NK-92 treated with Interleukin-12 subunit alpha and Interleukin-12 subunit beta, amount 100 ng/mL, for 24 hours (cell line): ENCODE measurements at places on chromosomes 7 and 10.

DNA sequence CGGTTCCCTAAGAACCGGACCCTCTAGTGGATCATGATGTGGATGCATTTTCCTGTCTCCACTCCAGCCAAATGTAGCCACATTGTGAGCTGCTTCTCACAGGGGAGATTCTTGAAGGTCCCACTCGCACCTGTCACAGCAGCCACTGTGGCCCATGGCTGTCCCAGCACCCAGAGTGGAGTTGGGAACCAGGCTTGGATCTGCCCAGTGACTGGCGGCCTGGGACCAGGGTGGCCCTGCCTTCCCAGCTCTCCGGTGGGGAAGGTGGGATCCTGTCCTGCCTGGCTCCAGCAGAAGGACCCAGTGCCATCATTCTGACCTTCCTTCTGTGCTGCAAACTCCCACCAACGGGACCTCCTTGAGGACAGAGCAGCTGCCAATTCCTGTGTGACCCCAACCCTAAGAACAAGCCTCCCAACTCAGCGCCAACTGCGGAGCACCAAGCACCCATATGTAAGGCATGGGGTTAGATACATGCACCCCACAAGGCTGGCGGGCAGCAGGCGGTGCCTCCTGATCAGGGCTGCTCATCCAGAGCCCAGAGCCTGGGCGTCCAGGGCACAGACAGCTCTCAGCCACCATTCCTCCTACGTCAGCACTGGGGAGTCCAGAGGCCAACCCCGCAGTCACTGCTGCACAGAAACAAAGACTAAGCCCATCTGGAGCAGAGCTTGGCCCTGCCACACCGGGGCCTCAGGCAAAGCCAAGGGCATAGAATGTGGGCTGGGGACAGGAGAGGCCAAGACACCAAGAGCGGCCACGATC, 28.8 kb downstream of the EBF3 start:
- no peak for DNase-seq

GRCh38 chr10:90148116-90148855, 446.9 kb downstream of the KIF20B start:
- DNase-seq, result no peak

DNA sequence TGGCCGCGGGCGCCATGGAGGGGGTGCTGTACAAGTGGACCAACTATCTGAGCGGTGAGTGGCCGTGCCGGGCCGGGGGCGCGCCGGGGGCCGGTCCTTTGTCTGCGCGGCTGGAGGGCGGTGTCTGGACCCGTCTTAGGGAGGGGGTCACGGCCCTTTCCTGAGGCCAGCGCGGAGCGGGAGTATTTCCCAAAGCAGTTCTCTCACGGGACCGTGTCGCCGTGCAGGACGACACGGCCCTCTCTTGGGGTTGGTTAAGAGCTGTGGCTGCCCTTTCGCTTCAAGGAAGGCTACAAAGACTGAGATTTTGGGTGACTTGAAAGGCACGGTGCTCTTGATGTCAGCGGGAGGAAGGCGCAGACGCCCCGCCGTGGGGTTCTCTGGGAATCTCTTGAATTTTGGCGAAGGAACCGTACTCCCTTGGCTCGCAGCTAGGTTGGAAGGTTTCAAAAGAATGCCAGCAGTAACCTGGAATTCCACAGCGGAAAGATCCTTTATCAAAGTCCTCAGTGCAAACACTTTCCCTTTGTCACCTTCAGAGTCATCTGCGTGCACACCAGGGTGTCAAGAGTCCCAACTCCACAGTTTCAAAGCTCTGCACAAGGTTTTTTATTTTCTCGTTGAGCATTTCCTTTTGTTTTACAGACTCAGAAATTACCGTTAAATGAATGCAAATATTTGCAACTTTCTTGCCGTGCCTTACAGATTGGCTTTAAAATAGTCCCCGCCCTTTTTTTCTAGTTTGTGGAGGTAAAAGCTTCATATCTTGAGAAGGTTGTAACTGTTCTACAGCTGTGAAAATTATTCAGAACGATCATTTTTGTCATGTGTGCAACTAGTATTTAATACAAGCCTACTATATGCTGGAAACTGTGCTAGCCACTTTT, 780 bp downstream of the PLEKHA8 start:
- DNase-seq, result no peak

- DNase-seq, result no peak
Measured at GRCh38 chr10:42959833-42960232, 117.0 kb upstream of the RET start.

DNA sequence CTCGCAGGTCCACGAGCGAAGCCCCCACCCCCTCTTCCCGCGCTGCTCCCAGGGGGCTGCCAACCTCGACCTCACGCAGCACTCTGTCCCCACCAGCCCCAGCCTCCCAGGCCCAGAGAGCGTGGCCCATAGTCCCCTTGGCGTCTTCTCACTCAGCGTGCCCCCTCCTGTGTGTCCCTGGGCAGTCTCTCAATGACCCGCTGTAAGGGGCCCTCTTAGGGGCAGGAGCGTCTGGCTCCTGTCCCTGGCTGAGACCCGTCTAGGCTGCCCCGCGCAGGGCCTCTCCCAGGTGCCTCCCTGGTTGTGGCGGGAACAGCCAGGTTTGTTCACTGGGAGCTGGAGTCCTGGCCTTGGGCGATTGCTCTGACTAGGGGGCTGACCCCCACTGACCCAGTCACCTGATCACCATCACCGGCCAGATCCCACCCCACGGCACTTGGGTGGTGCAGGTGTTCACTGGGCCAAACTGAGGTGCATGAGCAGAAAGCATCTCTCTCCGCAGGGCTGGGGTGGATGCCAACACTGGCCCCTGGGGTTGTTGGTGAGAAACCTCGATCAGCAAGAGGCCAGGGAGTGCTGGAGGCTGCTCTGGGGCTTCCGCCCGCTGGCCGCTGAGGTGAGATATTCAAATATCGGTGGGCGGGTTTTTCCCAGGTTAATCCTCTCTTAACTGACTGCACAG, 12.6 kb upstream of the WDFY4 start:
- no peak for DNase-seq

GRCh38 chr7:92622030-92622429, 31.8 kb upstream of the FAM133B start:
- no peak for DNase-seq

DNA sequence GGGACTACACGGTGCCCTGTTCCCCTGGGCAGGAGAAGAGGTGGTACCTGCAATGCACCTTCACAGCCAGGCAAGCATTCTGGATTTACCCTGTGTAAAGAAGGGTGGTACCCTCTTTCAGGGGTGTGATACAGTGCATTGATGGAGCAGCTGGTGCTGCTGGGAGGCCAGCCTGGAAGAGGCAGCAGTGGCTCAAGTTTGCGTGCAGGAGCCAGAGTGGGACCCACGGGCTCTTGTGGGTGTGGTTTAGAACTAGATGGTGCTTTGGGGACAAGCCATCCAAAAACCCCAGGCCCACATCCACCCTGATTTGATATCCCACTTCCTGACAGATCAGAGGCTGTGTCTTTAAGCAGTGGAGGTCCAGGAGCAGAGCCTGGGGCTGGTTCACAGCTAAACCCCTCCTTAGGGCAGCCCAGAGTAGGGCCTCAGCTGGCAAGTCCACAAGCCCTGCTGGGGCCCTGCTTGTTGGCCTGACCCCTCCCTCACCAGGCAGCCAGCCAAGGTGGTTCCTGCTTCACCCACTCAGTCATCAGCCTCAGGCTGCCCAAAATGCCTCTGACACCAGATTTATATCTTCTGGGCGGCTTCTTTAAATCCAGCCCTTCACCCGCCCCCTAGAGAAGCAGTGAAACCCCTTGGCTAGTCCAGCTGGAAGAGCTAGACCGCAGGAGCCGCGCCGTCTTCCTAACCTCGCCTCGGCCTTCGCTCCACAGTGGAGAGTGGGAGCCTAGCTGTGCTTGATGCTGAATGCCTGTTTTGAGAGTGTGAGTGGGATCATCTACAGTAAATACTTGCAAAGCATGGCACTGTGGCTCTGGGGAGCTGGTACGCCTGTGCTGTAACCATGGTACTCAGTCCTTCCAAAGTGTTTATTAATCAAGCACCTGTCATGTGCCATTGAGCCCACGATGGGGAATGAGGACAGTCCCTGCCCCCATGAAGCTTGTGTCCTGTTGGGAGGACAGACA, 1.4 kb upstream of the ASIC3 start:
- no peak for DNase-seq
